ENCODE measurements at places on chromosomes 2 and 18.

DNA sequence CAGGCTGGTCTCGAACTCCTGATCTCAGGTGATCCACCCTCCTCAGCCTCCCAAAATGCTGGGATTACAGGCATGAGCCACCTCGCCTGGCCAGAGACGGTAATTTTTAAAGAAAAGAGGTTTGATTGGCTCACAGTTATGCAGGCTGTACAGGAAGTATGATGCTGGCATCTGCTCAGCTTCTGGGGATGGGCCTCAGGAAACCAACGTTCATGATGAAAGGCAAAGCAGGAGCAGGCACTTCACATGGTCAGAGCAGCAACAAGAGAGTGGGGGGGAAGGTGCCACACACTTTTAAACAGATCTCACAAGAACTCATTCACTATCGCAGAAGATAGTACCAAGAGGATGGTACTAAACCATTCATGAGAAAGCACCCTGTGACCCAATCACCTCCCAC, 38.0 kb upstream of the GPD2 start:
- H3K4me3 ChIP-seq = no peak overlapping the region
- no peaks in the 10 kb centered on the region for H3K36me3 ChIP-seq
- no peak overlapping the region for H3K27ac ChIP-seq
- peaks cover 16% of the 10 kb centered on the region for H3K4me1 ChIP-seq
- peaks cover 10% of the 10 kb centered on the region for H3K27me3 ChIP-seq

DNA sequence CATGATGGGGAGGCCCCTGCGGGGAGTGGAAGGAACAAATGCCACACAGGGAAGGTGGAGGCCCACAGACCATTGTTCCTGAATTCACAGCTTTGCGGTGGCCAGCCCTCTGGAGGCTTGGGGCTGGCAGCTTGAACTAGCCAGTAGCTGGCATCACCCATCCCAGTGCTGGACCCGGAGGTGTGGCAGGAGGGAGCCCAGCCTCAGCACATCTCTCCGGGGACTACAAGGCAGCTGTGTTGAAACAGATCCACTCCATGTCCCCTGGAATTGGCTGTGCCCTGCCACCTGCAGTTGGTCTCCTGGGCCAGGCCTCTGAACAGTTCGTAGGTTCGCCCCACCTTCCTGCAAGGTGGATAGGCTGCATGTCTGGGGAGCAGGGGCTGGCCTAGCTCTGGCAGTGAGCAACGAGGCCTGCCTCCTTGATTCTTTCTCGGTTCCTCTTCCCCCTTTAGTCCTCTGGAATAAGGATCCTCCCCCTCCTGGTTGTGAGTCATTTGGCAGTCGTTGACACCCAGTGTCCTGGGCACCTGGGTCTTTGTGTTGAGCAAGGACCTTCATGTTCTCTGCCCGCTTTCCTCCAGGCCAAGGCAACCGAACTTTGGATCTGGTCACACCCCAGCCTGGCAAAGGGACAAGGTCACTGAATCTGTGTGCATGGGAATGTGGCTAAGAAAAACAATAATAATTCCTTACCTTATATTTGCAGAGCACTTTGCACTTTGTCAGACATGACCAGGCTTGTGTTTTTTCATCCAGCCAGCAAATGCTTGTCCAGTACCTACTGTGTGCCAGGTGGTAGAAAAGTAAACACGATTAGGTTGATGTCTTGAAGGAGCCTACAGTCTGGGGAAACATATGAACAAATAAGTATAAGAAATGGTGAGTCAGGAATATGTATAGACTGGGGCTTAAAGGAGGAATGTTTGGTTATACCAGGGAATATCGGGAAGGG, 55.0 kb upstream of the MCFD2 start:
- peaks cover 4% of the 10 kb centered on the region for H3K27me3 ChIP-seq
- H3K4me1 ChIP-seq = peaks cover 53% of the 10 kb centered on the region
- no peak for DNase-seq
- peaks cover 16% of the 10 kb centered on the region for H3K36me3 ChIP-seq
- H3K4me3 ChIP-seq = no peak overlapping the region
- H3K27ac ChIP-seq = peak overlapping the region; percentile 67

DNA sequence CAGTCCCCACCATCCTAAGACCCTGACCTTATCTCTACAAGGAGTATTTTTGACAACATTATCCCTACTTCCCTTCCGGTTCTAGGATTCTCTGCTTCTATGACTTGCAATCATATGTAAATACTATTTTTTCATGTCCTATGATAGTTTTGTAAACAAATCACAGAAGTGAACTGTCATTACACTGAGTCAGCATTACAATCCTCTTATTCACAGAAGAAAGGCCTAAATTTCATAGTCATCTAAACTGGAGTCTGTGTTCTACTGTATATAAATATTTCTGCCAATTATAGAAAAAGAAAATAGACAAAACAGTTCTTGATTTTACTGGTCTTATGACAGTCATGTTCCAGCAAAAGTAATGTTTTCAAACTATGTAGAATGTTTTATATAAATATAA, 265.1 kb downstream of the NCKAP5 start:
- no peak overlapping the region for H3K4me3 ChIP-seq
- DNase-seq = peak; percentile 31
- peak overlapping the region; percentile 50 for H3K27ac ChIP-seq
- H3K27me3 ChIP-seq = no peaks in the 10 kb centered on the region

GRCh38 chr2:195741191-195741590, 84.2 kb downstream of the SLC39A10 start:
- peaks cover 21% of the 10 kb centered on the region for H3K4me1 ChIP-seq
- DNase-seq = no peak
- peaks cover 23% of the 10 kb centered on the region for H3K36me3 ChIP-seq
- H3K27me3 ChIP-seq = no peaks in the 10 kb centered on the region
- H3K27ac ChIP-seq = no peak overlapping the region

GRCh38 chr2:198441246-198441645, 636.9 kb downstream of the PLCL1 start:
- no peak overlapping the region for H3K27ac ChIP-seq
- H3K27me3 ChIP-seq = no peaks in the 10 kb centered on the region
- no peak overlapping the region for H3K4me3 ChIP-seq
- no peaks in the 10 kb centered on the region for H3K36me3 ChIP-seq
- no peak for DNase-seq

DNA sequence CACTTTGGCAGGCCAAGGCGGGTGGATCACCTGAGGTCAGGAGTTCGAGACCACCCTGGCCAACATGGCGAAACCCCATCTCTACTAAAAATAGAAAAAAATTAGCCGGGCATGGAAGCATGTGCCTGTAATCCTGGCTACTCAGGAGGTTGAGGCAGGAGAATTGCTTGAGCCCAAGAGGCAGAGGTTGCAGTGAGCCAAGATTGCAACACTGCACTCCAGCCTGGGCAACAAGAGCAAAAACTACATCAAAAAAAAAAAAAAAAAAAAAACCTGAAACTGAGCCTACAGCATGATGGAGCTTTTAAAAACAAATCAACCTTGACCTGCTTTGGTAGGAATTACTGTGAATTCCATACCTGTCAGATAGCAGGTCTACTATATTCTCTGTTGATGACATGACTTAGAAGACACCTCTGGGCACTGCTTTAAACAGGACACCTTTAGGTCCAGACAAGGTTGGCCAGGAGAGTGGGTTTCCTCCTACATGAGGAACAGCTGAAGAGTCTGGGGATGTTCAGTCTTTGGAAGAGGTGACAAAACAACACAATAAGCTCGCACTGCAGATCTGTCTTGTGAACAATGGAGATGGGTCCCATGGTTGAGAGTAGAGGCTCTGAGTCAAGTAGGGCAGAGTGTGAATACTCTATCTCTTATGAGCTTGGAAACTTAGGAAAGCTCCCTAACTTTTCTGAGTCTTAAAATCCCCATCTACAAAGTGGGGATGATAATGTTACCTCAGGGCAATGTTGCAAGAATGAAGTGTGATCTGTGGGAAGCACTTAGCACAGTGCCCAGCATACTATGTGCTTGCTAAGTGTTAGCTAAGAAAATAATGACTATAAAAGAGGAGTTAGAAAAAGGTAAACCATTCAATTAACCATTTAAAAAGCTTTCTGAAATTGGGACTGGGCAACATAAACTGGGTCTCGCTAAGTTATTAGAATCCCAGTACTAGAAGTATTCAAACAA, 25.2 kb downstream of the TMEM163 start:
- no peaks in the 10 kb centered on the region for H3K36me3 ChIP-seq
- no peak overlapping the region for H3K4me3 ChIP-seq
- no peaks in the 10 kb centered on the region for H3K27me3 ChIP-seq
- H3K4me1 ChIP-seq = no peaks in the 10 kb centered on the region
- no peak for DNase-seq

GRCh38 chr2:219661955-219662395, 34.5 kb downstream of the SLC4A3 start:
- H3K27ac ChIP-seq = peak overlapping the region; percentile 67
- peak overlapping the region; percentile 33 for H3K4me3 ChIP-seq
- H3K4me1 ChIP-seq = peaks cover 62% of the 10 kb centered on the region
- H3K36me3 ChIP-seq = peaks cover 17% of the 10 kb centered on the region

DNA sequence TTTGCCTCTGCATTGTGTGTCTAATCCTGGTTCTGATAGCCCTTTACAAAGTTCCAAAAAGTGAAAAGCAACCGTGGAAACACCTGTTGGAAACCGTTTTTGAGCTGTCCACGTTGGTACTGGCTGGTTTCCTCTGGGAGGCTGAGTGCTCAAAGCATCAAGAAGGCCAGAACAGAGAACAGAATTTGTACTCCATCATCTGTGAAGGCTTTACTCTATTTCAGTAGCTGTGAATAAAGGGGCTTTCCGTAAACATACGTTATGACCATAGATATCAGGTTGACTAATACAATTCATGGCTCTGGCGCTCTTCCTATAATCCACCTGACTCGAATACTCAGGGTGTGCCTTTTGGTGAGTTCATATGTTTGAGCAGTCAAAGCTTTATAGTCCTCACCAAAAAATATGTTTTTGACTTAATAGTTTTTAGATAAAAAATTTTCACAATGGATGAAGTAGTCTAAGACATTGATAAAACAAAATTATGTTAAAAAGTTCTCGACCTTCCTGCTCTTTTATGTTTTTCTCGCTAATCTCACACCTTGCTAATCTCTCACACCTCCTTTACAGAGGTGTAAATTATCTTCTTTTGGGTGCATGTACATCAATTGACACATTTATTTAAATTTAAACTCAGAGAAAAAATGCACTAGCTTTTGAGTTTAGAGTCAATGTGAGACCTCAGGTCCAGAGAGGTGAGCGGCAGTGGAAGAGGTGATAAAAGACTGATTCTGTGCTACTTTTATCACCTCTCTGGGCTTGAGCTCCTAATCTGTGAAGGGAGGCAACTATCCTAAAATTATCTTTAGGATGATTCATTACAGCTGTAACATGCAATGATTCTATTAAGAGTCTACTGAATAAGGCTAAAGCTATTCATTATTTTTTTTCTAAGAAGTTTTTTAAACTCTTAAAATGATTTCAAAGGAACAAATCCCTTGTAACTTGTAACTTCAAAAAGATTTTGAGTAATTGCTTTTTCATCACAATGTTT, 65.3 kb downstream of the CXCR4 start:
- H3K4me1 ChIP-seq = no peaks in the 10 kb centered on the region
- no peak overlapping the region for H3K27ac ChIP-seq
- H3K27me3 ChIP-seq = peaks cover 5% of the 10 kb centered on the region
- no peaks in the 10 kb centered on the region for H3K36me3 ChIP-seq
- no peak overlapping the region for H3K4me3 ChIP-seq

DNA sequence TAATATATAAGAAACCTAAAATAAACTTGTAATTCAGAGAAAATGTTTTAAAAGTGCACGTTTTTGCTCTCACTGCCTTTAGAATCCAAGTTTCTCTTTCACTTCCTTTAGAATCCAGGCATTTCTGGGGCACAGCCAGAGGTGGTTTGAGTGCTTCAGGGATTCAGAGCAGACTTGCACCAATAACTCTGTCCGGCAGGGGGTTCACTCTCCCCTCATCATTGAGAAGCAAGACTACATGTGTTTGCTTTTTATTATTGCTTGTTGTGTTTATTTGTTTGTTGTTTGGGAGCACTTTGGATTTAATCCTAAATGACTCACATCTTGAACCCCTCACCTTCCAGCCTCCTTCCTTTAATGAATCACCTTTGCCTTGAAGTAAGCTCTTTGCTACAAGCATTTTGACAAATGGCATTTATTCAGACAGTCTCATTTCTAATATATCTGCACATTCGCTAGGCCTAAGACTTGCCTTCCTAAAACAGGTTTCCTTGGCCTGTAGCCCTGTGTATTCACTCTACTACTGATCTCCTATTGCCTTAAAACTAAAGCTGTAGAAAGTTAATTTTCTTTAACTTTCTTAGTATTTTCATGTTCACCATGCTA, 233.5 kb upstream of the ATP5MC3 start:
- no peaks in the 10 kb centered on the region for H3K4me1 ChIP-seq
- peak; percentile 52 for DNase-seq
- H3K27ac ChIP-seq = no peak overlapping the region
- peaks cover 2% of the 10 kb centered on the region for H3K27me3 ChIP-seq
- no peaks in the 10 kb centered on the region for H3K36me3 ChIP-seq

- no peaks in the 10 kb centered on the region for H3K36me3 ChIP-seq
- DNase-seq = no peak
- H3K27me3 ChIP-seq = peaks cover 21% of the 10 kb centered on the region
- no peak overlapping the region for H3K4me3 ChIP-seq
- no peak overlapping the region for H3K27ac ChIP-seq
These were observed 403.8 kb upstream of the ID2 start for GRCh38 chr2:8277921-8278571.

DNA sequence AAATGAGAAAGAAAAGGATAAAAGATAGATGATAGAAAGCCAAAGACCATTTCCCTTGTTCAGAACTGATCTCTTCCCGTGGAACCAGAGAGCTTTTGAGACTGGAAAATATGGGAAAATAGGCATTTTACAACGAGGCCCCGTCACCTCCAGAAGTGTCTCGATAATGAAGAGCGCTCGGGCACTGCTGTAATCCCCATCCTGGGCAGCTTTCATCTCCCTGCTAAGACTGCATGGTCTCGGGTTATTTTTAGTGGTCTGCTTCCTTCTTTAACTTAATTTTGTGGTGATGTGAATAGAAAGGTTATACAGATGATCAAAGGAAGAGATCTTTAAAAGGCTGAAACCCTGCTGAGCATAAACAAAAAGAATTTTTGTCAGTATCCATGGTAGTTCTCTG, 176.6 kb downstream of the METTL4 start:
- DNase-seq = no peak
- H3K27me3 ChIP-seq = no peaks in the 10 kb centered on the region
- H3K4me3 ChIP-seq = peak overlapping the region; percentile 59
- peaks cover 3% of the 10 kb centered on the region for H3K36me3 ChIP-seq

DNA sequence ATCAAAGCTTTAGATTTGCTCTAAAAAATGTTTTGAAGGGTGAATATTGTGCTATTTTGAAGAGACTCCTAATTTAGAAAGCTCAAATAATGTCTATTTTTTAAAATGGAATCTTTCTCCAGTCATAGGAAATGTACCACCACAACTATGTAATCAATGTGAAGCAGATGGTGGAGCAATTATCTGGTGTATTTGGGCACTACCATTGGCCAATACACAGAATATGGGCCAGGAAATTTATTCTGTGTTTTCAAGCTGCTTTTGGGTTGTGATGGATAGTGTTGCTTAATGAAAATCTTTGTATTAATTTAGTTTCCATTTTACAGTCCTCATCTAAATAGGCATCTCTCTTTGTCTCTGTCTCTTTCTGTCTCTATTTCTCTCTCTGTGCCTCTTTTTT, 17.1 kb upstream of the VWC2L start:
- DNase-seq = no peak
- no peaks in the 10 kb centered on the region for H3K4me1 ChIP-seq
- H3K27ac ChIP-seq = no peak overlapping the region
- no peak overlapping the region for H3K4me3 ChIP-seq
